Placental epithelial cell (primary cell): ENCODE measurements at places on chromosomes 4 and X. TPM values are rescaled to one million over a fixed set of nuclear protein-coding genes. Genes with fewer than 3 reads are reported as not detected.

ARAP2 gene
- total RNA-seq, result 30.5 and 43.6 TPM in 2 replicates

LIAS gene
- 8.1 and 18.1 TPM in 2 replicates for total RNA-seq

CSAG2 gene
- total RNA-seq, result not detected in 2 replicates

GYPA gene
- not detected in 2 replicates for total RNA-seq

CYSLTR1 gene
- total RNA-seq, result not detected in 2 replicates
